ENCODE measurements at places on chromosomes 6 and 20. TPM values are rescaled to one million over a fixed set of nuclear protein-coding genes. Genes with fewer than 3 reads are reported as not detected.

PFDN4 gene
- total RNA-seq, result 25.5 TPM

MAS1 gene
- not detected for total RNA-seq

SLC12A5 gene
- total RNA-seq, result 2.0 TPM

NMBR gene
- not detected for total RNA-seq

PGC gene
- total RNA-seq, result not detected

GTF2H4 gene
- 34.9 TPM for total RNA-seq

PXDC1 gene
- 0.47 TPM for total RNA-seq

XKR7 gene
- total RNA-seq, result not detected

OR2B6 gene
- not detected for total RNA-seq

RIMS1 gene
- not detected for total RNA-seq

HAO1 gene
- not detected for total RNA-seq

C20orf204 gene
- total RNA-seq, result 19.0 TPM

PARD6B gene
- total RNA-seq, result 4.6 TPM

CLPSL2 gene
- not detected for total RNA-seq

EYA4 gene
- total RNA-seq, result not detected

LY6G6F gene
- not detected for total RNA-seq

SLC17A3 gene
- 0.76 TPM for total RNA-seq

MUCL3 gene
- not detected for total RNA-seq

C20orf141 gene
- not detected for total RNA-seq

APOM gene
- 3.7 TPM for total RNA-seq

ZNF165 gene
- total RNA-seq, result 0.70 TPM

HLA-DPA1 gene
- 299 TPM for total RNA-seq

SPATS1 gene
- not detected for total RNA-seq

PDYN gene
- total RNA-seq, result not detected

RAD21L1 gene
- 0.67 TPM for total RNA-seq

RRAGD gene
- total RNA-seq, result 5.7 TPM

CD109 gene
- 11.2 TPM for total RNA-seq

RAB44 gene
- total RNA-seq, result not detected

SEL1L2 gene
- total RNA-seq, result not detected

FOXS1 gene
- total RNA-seq, result not detected
